ENCODE measurements at places on chromosomes 2 and 18.

- DNase-seq: no peak
Observed at GRCh38 chr2:10617241-10617640, 72.5 kb downstream of the NOL10 start.

DNA sequence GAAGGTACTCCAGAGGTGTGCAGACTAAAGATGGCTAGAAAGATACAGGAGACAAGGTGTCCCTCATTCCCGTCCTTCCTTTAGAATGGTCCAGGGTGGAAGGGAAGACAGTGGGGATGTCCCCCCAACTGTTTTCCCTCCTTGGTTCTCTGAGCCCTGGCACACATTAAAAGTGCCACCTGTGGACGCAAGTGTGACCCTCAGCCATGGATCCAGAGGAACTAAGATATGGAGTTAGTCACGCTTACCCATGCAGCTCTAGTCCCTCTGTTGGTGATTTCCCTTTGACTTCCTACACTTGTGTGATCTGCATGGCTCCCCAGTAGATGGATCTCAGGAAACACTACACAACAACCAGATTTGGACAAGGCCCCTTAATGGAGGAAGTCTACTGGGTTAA lies 113.1 kb upstream of the SRD5A2 start:
- DNase-seq: no peak

GRCh38 chr2:55105456-55105855 lies 55.2 kb upstream of the RTN4 start:
- no peak for DNase-seq

DNA sequence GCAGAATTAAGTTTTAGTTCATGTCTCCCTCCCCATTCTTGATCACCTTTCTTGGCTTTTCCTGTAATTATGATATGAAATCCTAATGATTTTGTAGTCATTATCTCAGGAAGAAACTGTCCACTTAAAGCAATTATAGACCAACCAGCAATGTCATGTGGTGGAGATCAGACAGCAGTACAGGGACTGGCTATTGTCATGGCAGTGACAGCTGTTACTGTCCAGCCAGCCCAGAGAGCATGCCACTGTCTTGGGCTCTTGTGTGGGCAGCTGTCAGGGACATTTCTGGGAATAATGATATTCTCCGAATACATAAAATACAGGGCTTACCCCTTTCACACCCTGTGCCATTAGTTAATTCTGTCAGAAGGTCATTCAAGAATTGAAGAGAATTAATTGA lies 355.3 kb upstream of the RAB12 start:
- DNase-seq: no peak

GRCh38 chr2:238872628-238873380 lies 24.9 kb downstream of the TWIST2 start:
- DNase-seq: no peak

DNA sequence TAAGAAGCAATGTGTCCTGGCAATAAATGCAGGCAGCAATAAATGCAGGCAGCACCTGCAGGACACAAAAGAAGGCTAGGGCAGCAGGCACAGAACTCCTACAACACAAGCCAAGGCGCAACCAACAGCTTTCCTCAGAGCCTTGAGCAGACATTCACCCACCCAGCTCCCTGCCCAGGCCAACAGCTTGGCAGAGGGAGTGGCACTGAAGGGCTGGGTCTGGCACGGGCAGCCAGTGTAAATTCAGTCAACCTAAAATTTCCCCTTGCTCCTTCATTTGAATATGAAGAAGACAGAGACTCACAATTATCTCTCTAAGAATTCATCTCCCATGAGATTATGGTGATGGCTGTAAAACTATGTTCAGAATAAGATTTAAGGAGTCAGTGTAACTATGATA lies 35.4 kb downstream of the AAK1 start:
- no peak for DNase-seq

DNA sequence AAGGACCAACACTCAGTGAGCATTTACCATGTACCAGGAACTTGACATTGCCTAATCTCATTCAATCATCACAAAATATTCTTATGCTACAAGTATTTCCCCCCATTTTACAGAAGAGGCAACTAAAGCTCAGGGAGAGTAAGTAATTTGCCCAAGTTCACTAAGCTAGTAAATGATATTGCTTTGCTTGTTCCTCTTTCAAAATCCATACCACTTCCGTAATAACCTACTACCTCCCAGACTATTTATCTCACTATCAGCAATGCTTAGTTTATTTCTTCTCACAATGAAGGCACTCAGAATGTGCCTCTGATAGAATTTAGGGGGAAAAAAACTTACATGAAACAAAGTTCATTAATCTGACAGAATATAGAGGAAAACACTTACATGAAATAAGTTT lies 1070.9 kb upstream of the FANCL start:
- no peak for DNase-seq

DNA sequence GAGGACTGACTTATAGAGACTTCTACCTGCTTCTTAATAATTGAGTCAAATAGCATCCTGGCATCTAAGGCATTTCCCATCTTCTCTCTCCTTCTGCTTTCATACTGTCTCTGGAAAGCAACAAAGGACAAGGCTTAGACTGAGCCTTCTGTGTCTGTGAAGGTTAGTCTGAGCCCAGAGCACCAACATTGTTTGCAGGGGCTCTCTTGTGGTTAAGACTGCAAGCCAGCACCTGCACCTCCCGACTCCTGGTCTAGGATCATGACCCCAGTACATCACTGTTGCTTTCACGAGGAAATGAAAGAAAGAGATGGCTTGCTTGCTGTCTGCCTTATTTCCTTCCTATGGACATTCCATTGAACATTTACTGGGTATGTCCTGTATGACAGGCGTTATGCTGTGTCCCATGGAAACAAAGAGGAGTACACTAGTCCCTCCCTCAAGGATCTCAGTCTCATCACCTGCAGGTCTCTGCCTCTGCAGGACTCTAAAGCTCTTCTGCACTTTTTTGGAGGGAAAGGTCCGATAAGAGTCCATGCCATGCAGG lies 315.8 kb upstream of the EPAS1 start:
- DNase-seq: no peak

DNA sequence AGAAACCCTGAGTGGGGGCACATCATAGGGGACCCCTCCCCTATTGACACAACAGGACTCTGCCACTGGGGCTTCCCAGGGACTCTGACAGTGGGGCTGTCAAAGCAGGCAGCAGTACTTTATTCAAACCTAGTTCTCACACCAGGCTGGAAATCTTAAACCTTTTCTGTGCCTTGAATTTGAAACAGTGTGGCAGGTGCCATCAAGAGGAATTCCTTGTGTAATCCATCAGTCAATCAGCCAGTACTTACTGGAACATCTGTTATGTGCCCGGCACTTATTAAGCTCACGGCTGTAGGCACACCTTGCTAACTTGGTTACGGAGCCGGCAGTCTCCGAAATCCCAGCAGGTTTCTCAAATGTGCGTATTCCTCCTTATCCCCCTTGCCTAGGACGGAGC lies 12.0 kb downstream of the GLI2 start:
- DNase-seq: no peak

DNA sequence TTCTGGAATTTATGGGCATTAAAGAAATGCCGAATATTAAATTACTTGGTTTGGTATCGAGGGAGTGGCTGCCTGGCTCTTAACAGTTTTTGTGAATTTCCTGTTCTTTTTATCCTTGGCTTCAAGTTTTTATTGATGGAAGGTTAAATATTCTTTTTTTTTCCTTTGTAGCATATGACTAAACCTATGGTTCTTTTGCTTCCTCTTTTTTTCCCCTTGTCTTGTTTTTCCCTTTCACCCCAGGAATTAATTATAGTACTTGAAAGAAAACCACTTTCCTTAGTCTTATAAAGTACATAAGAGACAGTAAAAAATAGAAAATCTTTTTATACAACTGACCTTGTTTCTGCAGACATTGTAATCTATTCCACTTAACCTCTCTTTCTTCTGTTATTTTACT lies 42.4 kb downstream of the MGAT5 start:
- DNase-seq: no peak

DNA sequence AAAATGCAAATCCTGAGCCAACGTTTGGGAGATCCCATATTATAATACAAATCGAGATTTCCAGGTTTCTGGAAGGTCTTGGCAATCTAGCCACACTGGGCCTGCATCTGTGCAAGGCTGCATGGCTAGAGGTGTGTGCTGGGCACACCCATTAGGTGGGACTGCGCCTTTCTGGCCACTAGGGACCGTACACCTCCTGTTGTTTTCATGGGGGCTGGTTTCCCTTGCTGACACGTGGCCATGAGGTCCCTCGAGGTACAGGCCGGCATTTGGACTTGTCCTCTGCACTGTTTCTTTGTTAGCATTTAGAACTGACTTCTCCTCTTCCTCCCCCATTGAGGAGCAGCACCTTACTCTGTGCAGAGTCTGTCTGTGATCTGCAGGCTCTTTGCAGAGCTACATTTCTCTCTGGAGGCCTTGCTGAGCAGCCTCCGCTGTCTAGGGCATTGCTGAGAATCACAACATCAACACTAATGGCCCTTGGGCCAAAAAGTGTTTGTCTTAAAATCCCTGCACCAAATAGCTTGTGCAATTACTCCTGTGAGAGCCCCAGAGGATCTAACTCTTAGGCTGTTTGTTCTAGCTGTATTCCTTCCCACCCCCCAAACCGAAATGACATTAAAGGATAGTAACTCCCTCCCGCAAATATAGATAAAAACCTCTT lies 131.2 kb downstream of the NEDD4L start:
- no peak for DNase-seq

- DNase-seq: no peak
Observed at GRCh38 chr18:23186781-23187180, 51.5 kb downstream of the CABLES1 start.

DNA sequence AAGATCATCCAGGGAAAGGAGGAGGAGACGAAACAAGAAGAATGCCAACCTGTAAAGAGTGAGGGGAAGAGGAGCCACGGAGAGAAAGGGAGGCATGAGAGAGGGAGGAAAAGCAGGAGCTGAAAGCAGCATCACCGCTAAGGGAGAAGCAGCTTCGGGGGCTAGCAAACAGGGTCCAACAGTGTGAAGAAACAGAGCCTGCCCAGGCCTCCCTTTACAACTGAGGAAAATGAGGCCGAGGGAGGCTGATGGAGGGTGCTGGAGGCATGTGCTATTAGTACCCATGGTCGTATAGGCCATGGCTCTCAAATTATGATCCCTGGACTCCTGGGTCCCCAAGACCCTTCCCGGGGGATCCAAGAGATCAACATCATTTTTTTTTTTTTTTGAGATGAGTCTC lies 50.4 kb upstream of the ASPRV1 start:
- no peak for DNase-seq

- no peak for DNase-seq
Observed at GRCh38 chr2:46538393-46538792, 59.0 kb downstream of the TMEM247 start.

All from activated CD4-positive, alpha-beta T cell treated with anti-CD3 and anti-CD28 coated beads for 36 hours (primary cell).